ENCODE measurements at places on chromosomes 2 and 18.

- DNase-seq: no peak
These were observed 186.6 kb downstream of the MGAT5 start for GRCh38 chr2:134440336-134440909.

DNA sequence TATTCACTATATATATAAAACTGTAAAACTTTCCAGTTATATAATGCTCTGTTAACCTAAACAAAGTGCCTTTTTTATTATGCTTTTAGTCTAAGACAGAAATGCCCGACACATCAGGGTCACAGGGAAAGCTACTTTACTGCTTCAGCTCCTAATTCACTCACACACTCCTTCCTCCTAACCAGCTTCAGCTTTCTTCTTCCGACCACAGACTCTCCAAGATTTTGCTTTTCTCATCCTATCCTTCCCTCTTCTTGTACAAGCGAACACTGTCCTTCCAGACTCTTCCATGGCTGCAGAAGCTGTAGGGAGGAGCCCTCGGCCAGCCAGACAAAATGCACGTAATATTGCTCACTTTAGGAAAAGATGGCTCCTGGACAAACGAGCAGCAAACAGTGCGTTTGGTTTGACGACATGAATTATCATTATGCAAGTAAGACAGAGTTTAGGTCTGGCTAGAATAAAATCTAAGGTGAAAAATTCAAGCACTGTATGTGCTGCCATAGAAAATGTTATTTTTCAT, 47.5 kb upstream of the HNRNPA3 start:
- no peak for DNase-seq

GRCh38 chr2:3108105-3108504, 269.5 kb downstream of the EIPR1 start:
- no peak for DNase-seq

DNA sequence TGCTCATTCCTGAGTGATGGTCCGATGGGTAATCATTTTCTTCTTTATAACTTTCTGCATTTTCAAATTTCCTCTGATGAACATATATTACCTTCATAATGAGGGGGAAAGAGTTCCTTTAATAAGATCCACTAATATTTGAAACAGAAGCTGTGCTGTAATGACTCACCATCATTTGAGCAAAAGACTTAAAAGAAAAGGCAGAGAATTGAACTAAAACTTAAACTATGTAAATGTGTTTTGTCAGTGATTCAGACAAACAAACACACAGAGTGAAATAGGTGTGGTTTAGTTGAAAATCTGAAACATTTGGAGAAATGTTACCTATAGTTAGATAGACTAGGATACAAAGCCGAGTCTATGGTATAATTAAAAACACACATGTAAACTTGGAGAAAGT, 209.6 kb downstream of the STK39 start:
- DNase-seq: no peak

GRCh38 chr18:47745227-47745626, 185.2 kb downstream of the SMAD2 start:
- DNase-seq: no peak

DNA sequence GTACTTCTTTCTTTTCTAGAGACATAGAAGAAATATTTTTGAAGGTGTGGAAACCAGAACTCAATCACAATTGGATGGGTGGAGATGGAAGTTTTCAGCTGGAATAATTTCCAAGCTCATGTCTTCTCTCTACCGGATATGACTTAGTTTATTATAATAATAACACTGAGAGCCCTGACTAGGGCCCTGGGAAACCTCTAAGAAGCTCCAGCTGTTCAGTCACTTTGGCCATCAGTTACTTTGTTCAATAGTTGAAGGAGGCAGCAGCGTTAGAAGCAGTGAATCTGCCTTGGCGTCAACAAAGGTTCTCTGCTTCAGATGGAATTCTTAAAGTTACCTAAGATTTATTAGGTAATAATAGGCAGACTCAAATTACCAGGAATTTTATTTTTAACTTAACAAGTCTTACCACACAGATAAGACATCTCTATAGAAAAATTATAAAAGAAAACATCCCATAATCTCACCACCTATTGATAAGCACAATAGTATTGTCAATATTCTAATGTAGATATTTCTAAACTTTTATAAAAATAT, 293.8 kb upstream of the CHAC2 start:
- no peak for DNase-seq

GRCh38 chr2:143575340-143575739, 446.1 kb downstream of the ARHGAP15 start:
- DNase-seq: no peak

DNA sequence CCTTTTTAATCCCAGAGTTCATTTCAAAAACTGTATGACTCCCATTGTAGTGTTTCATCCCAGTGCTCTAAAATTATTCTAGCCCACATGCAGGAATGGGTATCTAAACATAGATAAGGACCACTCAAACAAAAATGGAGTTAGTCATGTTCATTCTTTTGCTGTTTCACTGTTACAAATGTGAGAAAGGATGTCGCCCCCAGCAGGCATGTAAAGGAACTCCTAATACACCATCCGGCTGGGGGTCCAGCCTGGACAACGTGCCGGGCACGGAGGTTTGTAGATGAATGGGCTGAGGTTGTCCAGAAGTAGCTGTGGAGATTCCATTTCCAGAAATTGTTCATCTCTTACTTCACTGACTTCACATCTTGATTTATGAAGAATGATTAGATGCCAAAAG, 101.9 kb upstream of the RAB12 start:
- no peak for DNase-seq

GRCh38 chr2:23669413-23670244, 257.3 kb downstream of the ATAD2B start:
- no peak for DNase-seq

GRCh38 chr2:206876216-206876860, 63.0 kb upstream of the CPO start:
- DNase-seq: no peak

Data from T-helper 22 cell (primary cell).